ENCODE measurements at places on chromosomes 16 and 17.

GRCh38 chr16:57279780-57280638, 4.5 kb downstream of the PLLP start:
- DNase-seq: no peak

GRCh38 chr17:50189550-50190292, 11.7 kb downstream of the COL1A1 start:
- no peak for DNase-seq

- no peak for DNase-seq
Measured at GRCh38 chr16:85301231-85301630, 189.0 kb upstream of the CIBAR2 start.

- DNase-seq: no peak
Measured at GRCh38 chr16:87801679-87802259, 36.0 kb upstream of the KLHDC4 start.

DNA sequence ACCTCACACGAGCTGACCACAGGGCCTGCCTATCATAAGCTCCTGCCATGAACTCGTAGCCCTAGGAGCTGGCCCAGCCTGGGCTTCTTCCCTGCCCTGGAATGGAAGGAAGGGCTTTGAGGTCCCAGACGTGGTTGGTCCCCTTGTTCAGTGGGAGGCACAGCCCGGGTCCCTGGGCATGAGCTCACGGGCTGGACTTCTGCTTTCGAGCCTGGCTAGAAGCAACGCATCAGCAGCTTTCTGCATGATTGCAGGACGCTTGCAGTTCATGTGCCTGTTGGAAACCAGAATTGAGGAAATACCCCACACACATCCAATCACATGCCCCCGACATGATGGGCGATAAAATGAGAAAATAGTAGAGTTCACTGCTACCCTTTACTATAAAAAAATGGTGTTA, 293.3 kb downstream of the MAF start:
- DNase-seq: peak; percentile 85

GRCh38 chr17:6327007-6327406, 107.9 kb downstream of the AIPL1 start:
- DNase-seq: no peak

- DNase-seq: no peak
Measured at GRCh38 chr16:23286131-23286532, 16.0 kb upstream of the SCNN1B start.

DNA sequence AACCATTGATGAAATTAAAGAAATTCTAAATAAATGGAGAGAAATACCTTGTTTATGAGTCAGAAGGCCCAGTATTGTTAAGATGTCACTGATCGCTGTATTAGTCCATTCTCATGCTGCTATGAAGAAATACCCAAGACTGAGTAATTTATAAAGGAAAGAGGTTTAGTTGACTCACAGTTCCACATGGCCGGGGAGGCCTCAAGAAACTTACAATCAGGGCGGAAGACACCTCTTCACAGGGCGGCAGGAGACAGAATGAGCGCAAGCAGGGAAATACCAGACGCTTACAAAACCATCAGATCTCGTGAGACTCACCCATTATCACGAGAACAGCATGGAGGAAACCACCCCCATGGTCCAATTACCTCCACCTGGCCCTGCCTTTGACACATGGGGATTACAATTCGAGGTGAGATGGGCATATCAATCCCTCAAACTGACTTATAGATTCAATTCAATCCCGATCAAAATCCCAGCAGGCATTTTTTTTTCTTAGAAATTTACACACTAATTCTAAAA, 157.2 kb downstream of the ENGASE start:
- no peak for DNase-seq

GRCh38 chr17:2784864-2785263, 11.4 kb upstream of the RAP1GAP2 start:
- no peak for DNase-seq

DNA sequence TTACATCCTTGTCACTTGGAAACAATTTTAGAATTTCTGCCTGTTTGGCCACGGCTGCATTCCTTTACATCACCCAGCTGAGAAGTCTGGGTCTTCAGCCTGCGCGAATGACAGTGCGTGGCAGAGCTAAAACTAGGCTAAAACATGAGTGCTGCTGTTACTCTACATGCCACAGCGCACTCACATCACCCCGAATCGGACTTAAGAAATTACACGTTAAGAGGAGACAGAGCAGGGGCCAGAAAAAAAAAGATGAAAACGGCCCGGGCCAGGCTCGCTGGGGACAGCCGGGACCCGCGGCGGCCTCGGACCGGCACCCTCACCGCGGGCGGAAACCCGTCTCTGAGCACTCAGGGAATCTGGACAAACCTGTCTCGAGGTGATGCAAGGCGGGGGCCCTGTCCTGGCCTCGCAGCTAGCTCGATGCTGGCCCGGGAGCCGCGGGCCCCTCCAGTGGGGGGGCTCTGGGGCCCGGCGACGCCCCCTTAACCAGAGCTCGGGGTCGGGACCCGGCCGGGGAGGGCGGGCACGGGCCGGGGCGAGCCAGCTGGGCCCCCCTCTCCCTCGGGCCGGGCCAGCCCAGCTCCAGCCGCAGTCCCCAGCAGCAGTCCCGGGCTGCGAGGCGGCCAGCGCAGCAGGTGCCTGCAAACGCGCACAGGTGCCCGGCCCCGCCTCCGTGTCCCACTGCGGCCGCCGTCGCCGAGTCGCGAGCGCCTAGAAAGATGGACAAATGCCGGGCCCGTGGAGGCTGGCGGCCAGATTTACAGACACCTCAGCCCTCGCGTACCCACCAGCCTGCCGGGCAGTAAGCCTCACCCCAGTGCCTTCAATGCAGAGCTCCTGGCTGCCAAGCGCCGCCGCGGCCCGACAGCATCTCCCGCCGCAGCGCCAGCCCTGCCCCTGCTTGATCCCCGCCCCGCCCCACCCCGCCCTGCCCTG, at the start of gene AKTIP:
Gene AKTIP, minus strand, starts transcription at position 879 of the 939 bp plus-strand sequence. CDS start 2,950 bp downstream, outside the sequence.
- DNase-seq: no peak

DNA sequence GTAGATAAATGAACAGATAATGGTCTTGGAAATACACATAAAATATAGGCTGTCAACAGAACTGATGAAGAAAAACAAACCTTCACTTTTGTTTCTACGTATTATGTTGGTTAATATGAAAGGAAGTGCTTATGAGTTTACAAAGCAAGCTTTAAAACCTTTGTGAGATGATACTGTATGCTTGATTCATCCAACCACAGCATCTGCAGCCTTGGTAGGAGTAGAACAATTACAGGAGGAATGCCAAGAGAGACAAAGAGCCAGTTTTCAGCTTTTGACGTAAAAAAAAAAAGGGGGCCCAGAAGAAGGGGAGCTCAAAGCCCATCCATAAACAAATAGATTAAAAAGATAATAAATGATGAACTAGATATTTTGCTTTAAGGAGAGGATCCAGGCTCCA, 13.3 kb downstream of the FAM20A start:
- peak; percentile 45 for DNase-seq

DNA sequence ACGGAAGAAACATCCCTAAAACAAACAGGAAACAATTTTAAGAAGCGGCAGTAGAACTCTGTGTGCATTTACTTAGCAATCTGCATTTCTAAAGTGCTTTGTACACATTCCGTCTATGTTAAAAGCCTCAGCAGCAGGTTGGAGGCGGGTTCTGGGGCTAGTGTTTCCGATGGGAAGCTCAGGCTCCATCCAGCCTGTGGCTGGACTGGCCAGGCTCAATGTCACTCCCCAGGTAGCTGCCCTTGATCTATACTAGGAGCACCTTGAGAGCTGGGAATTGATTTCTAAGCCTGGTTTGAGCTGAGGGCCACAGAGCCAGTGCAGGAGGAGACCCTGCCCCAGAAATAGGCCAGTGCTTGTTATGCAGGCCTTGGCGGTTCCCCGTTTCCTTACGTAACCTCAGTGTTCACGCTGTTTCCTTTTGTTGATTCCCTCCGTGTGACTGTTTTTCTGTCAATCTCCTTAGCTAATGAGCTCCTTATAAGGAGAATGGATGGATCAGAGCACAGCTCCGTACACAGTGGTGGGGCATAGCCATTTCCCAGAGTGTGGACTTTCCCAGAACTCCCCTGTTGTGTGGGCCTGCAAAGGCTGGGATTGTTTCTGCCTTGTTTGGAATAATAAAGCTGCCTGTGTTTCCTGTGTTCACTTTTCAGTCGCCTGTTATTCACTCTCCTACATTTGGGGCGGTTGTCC, 21.4 kb downstream of the ADORA2B start:
- peak; percentile 26 for DNase-seq

- no peak for DNase-seq
Measured at GRCh38 chr17:15926039-15926740, 18.7 kb upstream of the ADORA2B start.

DNA sequence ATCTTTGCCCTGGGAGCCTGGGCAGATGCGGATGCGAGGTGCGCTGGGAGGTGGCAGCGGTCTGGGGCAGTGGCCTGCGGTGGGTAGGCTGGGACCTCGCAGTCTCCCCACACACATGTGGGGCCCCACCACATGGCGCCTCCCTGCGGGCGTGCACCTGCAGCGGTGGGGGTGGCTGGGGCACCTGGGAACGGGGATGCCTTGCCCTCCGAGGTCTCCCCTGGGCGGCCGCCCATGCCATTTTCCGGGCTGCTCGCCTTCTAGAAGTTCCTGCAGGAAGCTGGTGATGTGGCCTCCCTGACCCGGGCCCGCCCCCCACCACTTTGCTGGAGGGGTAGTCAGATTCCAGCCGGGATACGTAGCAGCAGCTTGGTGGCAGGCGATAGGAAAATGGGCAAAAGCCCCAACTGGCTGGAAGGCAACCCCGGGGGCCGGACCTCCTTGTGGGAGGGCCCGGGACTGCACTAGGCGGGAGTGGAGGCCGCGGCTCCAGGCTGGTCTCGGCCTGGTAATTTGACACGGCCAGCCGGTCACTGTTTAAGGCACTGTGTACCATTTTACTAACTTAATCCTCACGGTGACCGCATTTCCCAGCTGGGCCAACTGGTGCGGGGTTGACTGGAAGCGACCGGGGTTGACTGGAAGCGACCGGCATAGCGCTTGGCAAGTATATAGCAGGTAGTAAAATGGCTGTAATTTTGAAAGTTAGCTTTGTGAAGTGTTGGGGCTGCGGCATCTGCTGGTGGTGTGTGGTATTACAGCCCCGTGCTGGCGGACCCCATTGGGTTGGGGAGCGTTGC, 38.5 kb downstream of the IGF2BP1 start:
- no peak for DNase-seq

- peak; percentile 34 for DNase-seq
Measured at GRCh38 chr16:31458073-31458843, 1.0 kb upstream of the ARMC5 start.

GRCh38 chr17:2057175-2057759, 2.4 kb downstream of the HIC1 start:
- DNase-seq: no peak

DNA sequence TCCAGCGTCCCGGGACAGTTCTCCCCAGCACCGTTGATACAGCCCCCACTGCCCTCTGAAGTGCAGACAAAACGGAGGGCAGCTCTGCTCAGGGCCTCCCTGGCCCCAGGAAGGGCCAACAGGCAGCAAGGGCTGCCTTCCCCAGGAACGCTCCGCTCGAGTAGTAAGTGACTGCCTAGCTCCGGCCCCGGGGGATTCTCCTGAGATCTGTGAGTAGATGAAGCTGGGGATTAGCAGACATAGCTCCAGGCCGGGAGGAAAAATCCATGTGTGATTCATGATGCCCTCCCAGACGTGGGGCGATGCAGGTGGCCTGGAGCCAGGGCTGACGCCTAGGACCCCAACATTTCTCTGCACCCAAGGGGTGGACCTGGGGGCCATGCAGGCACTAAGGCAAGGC, 85.3 kb downstream of the ENGASE start:
- no peak for DNase-seq

Data from pons (tissue), 1 donor.